Fibroblast of skin of right biceps (primary cell): ENCODE measurements at places on chromosomes 13 and 19.

GRCh38 chr19:38849860-38850435 lies at the start of gene HNRNPL:
Gene HNRNPL (minus strand): TSS chr19:38849986. CDS start chr19:38849966, 20 bp downstream.
- peak; percentile 100 for DNase-seq

DNA sequence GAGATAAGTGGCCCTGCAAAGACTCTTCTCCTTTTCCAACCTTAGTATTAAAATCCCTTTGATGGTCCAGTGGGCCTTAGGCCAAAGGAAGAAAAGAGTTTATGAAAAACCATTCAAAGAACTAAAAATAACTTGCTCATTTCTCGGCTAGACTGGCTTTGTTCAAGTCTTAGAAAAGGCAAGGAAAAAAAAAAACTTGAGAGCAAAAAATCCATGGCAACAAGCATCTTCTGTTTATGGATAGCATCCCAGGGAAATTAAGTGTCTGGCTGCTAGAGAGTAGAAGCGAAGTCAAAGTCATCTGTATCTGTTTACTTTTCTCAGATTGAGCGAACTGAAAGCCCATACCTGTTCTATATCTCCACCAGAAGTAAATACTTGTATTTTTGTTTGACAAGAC lies 129.6 kb downstream of the KCTD15 start:
- no peak for DNase-seq

DNA sequence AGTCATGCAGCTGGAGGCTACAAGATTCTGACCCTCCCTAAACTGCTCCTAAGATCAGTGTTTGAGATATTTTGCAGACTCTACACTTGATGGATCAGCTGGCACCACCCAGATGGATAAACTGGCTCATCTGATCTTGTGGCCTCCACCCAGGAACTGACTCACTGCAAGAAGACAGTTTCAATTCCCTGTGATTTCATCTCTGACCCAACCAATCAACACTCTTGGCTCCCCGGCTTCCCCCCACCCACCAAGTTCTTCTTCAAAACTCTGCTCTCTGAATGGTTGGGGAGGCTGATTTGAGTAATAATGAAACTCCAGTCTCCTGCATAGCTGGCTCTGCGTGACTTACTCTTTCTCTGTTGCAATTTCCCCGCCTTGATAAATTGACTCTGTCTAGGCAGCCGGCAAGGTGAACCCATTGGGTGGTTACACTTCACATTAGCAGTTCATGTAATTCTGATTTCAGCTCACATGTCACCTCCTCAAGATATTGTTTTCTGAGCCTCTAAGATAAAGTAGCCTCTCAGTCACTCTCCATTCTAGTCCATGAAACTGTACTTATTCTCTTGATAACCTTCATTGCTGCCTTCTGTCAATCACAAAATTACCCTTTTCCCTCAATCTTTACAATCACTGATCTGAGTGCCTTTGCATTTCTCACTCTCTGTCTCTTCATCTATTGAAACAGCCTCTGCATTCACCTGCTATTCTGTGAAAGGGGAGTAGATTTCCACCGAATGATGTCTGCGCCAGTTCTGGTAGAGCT lies 9.9 kb upstream of the FPR3 start:
- DNase-seq, result peak; percentile 57

GRCh38 chr13:94342436-94343242 lies 136.8 kb downstream of the DCT start:
- peak; percentile 36 for DNase-seq

- no peak for DNase-seq
These were observed 42.7 kb upstream of the ZNF43 start for GRCh38 chr19:21878646-21879045.
